ENCODE measurements at places on chromosomes 2 and 18.

DNA sequence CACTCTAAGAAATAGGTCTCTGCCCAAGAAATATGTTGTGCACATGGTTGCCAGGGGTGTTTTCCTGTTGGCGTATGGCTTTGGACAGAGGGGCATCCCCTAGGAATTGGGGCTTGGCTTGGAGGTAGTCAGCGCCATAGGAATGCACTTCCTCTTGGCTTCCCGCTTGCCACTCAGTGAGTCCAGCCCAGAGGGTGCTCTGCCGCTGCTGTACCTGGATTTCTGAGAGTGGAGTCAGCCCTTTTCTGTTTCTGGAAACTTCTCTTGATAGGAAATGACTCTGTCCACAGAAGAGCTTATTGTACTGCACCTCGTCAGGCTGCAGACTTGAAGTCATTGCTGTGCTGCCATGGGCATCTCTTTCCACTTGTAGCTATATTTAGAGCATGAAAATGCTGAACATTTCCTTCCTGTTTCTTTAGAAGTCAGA, 116.7 kb upstream of the MGAT5 start:
- DNase-seq, result no peak

- no peak for DNase-seq
Measured at GRCh38 chr2:62452701-62453454, 53.1 kb downstream of the TMEM17 start.

- DNase-seq, result no peak
Measured at GRCh38 chr2:230737791-230738226, 25.2 kb downstream of the CAB39 start.

DNA sequence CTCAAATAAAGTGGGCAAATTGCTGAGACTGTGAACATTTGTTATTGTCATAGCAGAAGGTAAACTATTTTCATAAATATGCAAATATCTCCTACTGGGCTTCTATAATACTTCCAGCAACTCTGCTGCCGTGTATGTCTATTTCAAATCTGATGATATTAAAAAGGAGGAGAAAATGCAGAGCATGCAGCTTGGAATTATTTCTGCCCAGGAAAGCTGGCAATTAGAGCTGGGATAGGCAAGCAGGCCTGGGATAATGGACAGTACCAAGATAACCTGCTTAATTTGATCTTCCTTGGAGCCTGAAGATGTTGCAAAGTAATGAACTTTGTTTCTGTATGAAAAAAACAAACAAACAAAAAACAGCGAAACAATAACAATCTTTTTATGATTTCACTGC, 72.8 kb downstream of the HNMT start:
- no peak for DNase-seq

DNA sequence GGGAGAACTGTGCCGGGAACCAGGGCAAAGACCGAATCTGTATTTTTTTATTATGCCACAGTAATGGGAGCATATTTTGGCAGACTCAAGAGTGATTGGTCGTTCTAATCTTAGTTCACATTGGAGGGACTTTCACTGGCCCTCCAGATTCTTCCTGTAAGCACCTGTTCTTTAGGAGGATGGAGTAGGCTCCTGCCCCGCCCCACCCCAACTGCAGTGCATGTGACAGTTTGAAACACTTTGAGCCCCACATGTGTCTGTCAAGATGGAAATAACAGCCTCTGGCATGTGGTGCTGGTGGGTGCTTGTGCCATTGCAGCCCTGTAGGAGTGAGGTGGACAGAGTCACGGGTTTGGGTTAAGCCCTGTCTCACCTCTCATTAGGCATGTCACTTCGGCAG, 43.3 kb upstream of the TXNDC2 start:
- DNase-seq, result no peak
